ENCODE measurements at places on chromosomes 16 and 17.

- no peak for DNase-seq
These were observed 5.9 kb downstream of the GAS7 start for GRCh38 chr17:10192461-10192860.

- DNase-seq = no peak
These were observed 26.8 kb downstream of the ITGAM start for GRCh38 chr16:31286421-31287032.

GRCh38 chr16:31079342-31079944, 5.2 kb downstream of the ZNF646 start:
- DNase-seq = no peak

GRCh38 chr16:80210787-80211186, 330.0 kb upstream of the DYNLRB2 start:
- DNase-seq = no peak

GRCh38 chr16:57196753-57197152, 10.6 kb downstream of the RSPRY1 start:
- no peak for DNase-seq

- no peak for DNase-seq
These were observed 817 bp upstream of the JPH3 start for GRCh38 chr16:87601401-87601981.

- no peak for DNase-seq
These were observed 16.1 kb upstream of the C16orf54 start for GRCh38 chr16:29761882-29762281.

- DNase-seq = no peak
These were observed 122.0 kb downstream of the COPRS start for GRCh38 chr17:31736855-31737625.

DNA sequence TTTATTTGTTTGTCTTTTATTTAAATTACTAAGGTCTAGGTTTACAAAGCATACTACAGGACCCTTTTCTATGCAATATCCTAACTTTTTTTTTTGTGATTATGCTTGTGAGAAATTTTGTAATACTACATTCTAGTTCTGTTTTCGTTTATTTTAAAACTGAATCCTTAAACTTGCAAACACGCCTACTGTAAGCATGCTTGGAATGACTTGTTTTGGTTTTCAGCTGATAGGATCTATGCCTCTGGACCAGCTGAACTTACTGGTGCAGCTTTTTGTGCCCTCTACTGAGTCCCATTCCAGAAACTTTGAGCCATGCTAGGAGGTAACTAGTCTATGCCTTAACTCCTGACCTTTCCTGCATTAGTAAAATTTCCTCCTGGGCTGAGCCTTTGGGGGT, 6.0 kb downstream of the PDP2 start:
- DNase-seq = no peak

- DNase-seq = no peak
These were observed 1.7 kb upstream of the STAC2 start for GRCh38 chr17:39227364-39227919.

DNA sequence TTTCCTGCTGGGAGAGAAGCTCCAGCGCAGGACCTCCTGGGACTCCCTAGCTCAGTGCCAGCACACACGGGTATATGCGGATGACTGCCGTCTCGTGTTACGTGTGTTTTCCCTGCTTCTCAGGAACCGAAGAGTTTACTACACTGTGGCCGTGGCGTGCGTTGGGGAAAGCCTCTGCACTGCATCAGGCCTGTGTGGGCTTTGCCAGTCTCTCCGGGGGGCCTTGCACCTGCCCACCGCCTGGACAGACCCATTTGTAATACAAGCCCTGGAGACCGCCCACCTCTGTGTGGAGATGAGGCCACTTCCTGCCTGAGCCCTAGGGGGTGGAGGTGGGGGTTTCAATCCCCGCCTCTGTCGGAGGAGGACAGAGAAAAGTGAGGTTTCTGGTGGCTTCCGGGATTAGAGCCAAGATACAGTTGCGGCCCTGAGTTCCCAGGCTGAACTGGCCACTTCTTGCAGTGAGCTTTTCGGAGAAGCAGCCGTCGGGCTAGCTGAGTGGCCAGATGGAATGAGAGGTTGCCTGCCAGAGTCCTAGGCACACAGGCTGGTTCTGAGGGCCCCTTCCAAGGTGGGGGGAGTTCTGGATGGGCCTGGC, 43.4 kb upstream of the GSE1 start:
- DNase-seq = peak; percentile 51

- peak; percentile 67 for DNase-seq
These were observed 29.1 kb upstream of the ERN1 start for GRCh38 chr17:64158831-64159590.

GRCh38 chr17:78038748-78039288, 80.3 kb downstream of the TNRC6C start:
- DNase-seq = no peak

GRCh38 chr17:75688209-75688825, 21.2 kb downstream of the SAP30BP start:
- no peak for DNase-seq
